ENCODE measurements at places on chromosomes 5 and 9.

DNA sequence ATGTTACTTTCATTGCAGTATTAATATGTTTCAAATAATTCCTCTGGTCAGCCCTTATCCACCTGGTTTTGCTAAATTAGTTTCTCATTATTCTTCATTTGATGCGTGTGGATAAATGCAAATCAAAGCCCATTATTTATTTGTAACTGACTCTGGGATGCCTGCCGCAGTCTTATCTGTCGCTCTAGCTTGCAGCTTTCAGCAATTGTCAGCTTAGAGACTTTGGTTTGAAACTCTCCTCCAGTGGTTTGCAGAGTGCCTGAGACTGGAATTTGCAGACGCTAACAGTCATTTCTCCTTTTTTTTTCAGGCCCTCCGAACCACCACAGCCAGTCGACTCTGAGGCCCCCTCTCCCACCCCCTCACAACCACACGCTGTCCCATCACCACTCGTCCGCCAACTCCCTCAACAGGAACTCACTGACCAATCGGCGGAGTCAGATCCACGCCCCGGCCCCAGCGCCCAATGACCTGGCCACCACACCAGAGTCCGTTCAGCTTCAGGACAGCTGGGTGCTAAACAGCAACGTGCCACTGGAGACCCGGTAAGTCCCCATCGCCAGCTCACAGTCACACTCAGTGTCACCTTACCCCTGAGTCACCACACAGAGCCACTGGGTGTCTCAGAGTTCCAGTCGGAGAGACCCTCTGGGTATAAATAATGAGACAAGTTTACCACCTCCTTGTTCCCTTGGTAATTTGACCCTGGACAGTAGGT, 339.0 kb upstream of the WWC1 start:
- peak; percentile 31 for DNase-seq

GRCh38 chr9:114171500-114171899, 16.2 kb downstream of the COL27A1 start:
- DNase-seq, result no peak

- peak; percentile 2 for DNase-seq
These were observed 125.2 kb downstream of the GPBP1 start for GRCh38 chr5:57298985-57299491.

GRCh38 chr9:6793203-6793602, 35.4 kb downstream of the KDM4C start:
- no peak for DNase-seq

DNA sequence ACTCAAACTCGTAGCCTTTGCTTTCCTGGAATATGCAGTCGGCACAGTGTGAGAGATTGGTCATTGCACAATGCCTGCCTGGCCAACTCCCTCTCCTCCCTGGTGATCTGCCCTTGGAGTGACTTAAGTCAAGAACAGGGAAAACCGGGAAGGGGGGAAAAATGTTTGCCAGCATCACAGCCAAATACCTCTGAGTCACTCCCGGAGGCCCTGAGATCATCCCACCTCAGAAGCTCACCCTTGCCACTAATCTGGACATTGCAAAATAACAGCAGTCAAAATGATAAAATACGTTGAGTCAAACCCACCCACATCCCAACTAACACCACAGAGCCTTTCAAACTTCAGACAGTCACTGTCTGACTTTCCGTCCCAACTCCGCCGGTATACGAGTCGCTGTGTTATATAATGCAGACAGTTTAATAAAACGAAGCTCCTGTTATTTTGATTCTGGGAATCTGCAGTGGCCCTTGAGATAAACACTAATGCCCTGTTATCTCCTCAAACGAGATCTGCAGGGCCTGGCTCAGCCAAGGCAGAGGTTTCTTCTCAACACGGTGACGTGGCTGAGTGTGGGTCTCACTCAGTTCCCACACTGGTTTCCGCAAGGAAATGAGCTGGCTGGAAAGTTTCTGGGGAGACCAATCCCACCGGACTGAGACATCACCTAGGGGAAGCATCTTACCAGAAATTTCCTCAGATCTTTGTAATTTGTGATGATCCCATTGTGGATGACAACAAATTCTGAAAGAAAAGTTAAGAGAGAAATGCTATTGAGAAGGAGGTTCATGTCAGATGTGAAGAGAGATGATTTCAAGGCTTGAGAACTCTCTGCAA, 22.1 kb downstream of the GFPT2 start:
- DNase-seq, result no peak

DNA sequence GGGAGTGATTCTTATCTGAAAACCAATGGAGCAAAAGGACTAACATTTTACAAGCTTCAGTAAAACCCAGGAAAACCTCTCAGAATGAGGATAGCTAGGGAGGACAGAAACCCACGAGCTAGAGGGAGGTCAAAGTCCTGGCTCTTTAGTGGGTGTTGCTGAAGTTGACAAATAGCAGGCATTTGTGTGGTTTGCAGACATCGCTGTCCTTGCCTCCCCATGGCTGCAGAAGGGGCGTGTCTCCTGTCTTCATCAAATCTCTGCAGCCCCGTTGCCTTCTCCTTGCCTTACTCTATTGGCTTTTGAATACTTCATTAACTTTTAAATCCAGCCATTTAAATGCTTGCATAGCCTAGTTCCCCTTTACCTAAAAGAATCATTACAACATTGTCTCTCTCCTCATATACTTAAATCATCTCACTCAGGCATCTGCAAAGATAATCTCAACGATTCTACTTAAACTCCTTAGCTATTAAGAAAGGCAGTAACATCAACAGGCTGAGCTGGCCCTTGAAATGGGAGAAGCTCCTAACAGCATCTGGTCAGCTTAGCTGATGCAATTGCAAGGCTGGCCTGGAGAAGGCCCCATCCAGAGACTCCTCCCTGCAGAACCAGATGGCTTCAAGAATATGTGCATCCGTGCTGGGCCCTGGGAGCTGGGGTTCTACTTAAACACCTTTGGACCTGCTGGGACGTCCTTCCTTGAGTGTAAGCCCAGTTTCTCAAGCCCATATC, 152.8 kb upstream of the TAS2R1 start:
- DNase-seq, result no peak

DNA sequence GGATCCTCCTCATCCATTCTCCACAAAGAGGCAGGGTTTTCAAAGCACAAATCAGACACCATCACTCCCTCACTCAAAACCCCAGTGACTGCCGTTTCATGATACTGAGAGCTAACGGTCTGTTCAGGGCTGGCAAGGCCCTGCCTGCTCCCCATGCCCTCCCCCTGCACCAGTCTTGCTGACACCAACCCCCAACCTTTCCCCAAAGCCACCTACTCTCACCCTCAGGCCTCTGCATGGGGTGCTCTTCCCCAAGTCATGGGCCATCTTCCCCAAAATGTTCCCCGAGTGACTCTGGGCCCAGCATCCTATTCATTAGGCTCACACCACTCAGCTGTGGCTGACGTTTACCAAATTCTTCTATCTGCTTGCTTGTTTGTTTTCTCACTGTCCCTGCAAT, 21.7 kb upstream of the OLFM1 start:
- DNase-seq, result no peak

- DNase-seq, result no peak
These were observed 5.1 kb upstream of the SEPTIN8 start for GRCh38 chr5:132782101-132782500.

DNA sequence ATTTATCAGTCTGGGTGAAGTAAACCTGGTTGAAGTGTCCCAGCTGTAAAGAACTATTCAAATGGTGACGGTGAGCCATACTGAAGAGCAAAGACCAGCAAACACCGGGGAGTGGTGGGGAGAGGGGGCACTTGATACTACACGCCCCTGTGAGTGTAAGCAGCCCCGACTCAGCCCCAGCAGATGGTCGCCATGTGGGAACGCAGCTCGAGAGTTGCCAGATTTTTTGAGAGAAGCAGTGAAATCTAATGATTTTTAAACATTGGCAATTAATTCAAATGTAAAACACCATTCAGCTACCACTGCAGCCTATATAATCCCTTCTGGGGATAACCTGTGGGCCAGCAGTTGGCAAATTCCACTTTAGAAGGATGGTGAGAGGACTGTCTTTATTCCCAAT, 1386.9 kb upstream of the WWC1 start:
- DNase-seq, result no peak

- no peak for DNase-seq
These were observed 747.1 kb downstream of the CETN3 start for GRCh38 chr5:89662499-89662898.

DNA sequence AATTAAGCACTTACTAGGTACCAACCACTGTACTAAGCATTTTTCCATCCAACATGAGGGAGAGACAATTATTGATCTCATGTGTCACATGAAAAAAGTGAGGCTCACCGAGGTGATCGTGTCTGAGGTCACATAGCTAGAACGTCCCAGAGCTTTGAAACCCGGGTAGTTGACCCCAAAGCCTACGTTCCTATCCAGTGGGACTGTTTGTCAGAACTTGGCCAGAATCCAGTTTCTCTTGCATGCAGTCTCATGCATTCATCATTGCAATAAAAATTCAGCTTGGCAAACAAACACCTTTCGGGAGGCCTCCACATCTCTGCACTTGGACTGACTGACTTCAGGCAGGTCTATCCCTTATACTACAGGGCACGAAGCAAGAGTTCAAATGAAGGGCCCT, 23.4 kb upstream of the FAT2 start:
- no peak for DNase-seq

DNA sequence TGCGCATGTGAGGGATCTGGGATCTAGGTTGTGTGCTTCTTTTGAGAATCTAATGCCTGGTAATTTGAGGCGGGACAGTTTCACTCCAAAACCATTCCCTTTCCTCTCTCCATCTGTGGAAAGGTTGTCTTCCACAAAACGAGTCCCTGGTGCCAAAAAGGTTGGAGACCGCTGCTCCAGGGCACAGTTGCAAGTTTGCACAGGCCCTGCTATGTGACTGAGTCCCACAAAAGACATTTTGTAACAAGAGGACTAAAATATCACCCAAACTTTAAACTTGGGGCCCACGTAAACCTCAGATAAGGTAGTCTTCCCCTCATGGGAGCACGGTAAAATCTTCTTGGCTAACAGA, 5.8 kb upstream of the ZNF367 start:
- DNase-seq, result no peak

DNA sequence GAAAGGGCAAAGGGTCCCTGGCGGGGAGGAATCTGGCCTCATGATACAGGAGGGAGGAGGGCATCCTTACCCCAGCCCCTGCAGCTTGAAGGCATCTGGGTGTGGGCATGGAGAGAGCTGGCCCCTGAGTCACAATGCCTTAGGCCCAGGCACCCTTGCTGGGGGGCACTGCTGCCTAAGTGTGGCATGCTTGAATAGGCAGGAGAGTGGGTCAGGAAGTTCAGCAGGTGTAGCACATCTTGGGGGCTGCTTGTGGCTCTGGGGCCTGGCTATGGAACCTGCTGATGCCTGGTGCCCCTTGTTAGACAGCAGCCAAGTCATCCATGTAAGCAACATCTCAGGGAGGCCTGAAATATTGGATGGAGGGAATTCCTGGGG, 63.1 kb downstream of the HSPA4 start:
- DNase-seq, result no peak

DNA sequence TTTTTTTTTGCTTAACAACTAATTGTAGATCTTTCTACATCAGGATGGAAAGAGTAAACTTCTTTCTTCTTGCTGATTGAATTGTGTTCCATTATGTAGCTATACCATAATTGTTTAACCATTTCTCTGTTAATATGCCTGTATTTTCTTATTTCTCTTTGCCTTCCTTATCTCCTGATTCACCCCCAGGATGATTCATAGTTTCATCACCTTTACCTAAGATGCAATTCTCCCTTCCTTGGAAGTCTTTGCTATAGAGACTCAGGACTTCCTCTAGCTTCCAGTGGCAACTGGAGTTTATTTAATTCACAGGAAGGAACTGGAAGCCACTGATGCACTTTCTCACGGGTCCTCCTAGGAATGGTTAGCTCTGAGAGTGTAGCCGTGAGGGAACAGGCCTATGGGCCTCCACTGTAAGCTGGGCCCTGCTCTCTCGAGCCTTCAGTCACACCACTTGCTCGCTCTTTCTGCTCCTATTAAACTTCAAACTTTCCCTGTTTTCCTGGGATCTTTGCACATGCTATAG, 83.1 kb downstream of the FGF1 start:
- DNase-seq, result no peak

- DNase-seq, result no peak
These were observed 175.0 kb downstream of the MACROH2A1 start for GRCh38 chr5:135223891-135224625.

DNA sequence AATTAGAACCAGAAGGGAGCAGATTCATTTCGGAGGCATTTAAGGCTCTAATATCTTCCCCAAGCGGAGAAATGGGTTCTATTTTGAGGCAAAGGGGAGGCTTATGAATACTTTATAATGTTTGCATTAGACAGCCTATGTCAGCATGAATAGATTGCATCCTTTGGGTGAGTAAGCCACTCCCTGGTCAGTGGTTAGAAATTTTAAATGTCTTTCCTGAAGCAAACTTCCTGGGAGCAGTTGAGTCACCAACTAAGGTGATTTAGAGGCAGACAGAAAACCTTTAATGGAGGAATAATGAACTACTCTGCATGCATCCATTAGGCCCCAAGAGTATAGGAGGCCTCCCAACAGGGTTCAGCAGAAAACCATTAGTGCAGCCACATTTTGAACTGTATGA, 204.9 kb downstream of the ELAVL2 start:
- DNase-seq, result no peak

DNA sequence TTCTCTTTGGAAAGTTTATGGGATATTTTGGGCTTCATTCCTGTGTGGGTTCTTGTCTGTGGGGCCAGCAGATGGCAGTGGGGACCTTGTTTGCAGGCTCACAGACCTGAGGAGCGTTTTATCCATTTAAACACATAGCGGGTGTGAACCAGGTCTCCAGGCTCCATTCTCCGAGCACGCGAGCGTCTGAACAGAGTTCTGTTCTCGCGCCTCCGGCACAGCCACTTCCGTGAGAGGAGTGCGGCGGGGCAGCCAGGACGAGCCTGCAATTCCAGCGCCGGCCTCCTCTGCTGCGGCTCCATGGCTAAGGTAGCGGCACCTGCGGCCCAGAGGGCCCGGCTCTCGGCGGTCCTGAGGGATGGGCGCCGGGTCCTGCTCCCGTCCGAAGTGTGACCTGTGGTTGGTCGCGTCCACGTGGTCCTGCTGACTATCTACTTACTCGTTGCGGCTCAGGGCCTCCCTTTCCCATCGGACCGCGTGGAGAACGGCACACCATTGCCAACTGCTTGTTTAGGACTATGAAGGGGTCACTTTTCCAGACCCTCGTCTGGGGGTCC, 7.3 kb downstream of the NRARP start:
- DNase-seq, result peak; percentile 16

DNA sequence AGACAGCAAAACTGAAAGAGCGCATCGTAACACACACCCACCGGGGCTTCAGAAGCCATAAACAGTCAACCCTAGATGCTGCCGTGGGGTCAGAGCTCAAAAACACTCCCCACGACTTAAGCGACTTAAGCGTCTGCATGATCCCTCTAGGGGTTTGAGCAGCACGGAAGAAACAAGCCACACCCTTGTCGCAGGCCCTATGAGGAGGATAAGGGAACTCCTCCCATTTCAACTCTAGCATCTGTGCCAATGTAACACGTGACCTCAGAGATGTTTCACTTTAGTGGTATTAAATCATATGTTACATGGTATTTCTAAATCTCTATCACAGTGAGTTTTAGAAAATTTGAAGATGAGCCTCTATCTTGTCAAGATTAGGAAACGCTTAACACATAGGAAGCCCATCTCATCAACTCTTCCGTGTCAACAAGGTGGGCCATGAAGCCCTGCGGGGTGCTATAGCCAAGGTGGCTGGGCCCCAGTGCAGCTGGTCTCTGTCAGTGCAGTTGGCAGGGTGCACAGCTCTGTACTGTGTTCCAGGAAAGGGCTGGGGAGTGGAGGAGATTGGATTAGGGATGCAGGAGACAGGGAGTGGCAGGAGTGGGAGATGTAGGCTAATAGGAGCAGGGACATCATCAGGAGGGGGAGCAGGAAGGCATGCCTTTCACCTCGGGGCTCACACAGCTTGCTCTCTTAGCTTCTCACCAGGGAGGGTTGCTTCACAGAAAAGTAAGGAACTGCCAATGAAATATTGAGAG, 33.1 kb downstream of the ZCCHC9 start:
- DNase-seq, result no peak

Measured in NCI-H526 treated with DMSO at 0.1 percent for 48 hours (cell line).